ENCODE measurements at places on chromosomes 11 and 22. TPM values are rescaled to one million over a fixed set of nuclear protein-coding genes. Genes with fewer than 3 reads are reported as not detected.

DNA sequence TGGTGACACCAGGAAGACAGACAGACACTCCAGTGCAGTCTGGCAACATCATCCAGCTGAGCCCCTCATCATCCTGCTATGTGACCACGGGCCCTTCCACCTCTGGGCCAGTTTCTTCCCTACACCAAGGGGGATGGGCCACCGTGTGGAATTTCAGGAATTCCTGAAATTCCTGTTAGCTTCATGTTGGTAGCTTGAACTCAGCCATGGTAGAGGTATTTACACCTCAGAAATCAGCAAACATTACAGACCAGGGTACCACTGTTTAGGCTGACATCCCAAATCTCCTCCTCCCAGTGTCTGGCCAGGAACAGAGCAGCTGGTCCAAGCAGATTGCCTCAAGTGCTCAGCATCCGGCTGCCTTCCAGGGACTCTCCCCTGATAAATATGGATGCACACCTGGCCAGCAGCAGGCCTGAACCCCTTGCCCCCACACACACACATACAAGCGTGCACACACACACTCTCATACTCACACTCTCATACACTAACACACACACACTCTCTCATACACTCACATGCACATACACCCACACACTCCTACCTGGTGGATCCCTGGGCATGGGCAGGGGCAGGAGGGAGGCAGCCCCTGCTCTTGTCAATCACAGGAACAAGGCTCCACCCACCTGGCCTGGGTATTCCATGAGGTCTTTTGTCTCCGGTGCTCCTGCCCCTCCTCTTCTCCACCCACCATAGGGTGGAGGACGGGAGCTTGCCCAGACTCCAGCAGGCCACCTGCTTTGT, 85.2 kb downstream of the BUD13 start:
- DNase-seq = no peak

GRCh38 chr11:108221911-108222573, 396 bp downstream of the NPAT start:
- no peak for DNase-seq

Gene OR51B5
- not detected for total RNA-seq

Gene NCAM1
- total RNA-seq = 1.8 TPM

DNA sequence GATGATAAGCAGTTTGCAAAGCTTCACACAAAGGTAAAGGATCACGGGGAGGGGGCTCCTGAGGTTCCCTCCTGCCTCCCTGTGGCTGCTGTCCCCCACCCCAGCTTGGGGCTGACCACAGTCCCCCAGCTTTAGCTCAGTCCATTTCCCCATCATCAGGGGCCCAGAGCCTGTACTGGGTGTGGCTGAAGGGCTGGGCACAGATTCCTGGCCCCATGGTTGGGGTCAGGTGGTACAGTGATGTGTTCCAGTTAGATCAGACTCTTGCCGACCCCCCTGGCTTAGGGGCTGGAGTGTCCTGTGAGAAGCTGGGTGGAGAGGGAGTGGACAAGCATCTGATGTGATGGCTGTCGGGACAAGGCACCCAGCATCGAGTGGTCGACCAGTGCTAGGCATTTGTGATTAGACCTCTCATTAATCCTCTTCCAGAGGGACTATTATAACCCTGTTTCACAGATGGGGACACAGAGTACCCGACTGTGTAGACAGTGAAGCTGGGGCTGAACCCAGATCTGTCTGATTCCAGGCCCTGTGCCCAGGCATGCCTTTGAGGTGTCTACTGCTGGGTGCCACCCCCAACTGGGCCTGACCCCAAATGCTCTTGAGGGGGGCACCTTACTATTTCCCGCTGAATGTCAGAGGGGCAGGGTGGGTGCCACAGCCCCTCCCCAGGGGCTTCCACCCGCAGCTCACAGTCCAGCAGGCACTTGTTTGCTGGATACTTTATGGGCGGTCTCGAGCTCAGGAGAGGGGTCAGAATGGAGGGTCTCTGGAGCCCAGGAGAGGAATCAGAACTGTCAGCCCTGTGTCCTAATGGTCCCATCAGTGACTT, 4.3 kb downstream of the SHANK3 start:
- no peak for DNase-seq

Gene C11orf54
- total RNA-seq = 13.7 TPM

Gene NECTIN1
- 5.2 TPM for total RNA-seq

GRCh38 chr11:113674397-113674685, 31.8 kb downstream of the TMPRSS5 start:
- peak; percentile 54 for DNase-seq

- no peak for DNase-seq
These were observed 16.2 kb upstream of the ADSL start for GRCh38 chr22:40330086-40330485.

- no peak for DNase-seq
These were observed 936.2 kb upstream of the CHORDC1 start for GRCh38 chr11:91158891-91159537.

Gene PPM1F
- total RNA-seq = 37.8 TPM

DNA sequence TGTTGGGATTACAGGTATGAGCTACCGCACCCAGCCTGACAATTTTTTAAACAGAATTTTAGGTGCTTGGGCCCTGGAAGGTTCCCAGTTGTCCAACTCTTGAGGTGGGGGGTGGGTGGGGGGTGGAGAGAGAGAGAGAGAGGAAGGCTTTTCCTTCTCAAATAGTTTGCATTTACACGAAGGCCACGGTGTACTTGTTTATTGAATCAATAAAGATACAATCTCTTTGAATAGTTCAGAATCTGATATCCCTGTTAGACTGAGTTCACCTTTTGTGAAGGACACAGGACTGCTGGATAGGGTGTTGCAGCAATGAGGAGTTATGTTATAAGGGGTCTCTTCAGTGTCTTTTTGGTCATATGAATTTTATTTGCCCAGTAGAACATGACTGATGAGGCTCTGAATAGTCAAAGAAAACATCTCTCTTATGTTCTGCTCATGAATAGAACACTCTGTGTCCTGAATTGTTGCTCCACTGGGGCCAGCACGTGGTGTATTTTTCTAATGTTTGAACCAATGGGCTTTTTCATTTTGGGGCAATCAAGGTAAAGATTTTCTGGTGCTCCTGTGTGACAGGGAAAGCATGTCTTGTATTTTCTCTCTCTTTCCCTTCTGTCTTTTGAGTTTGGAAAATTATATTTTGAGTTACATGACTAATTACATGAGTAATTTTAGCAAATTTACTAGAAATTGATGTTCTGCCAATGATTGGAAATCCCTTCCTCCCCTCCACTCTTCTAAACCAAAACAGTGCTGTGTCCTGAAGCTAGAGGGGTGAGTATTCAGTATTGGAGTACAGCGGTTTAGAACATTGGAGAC, 61.7 kb downstream of the PTPRJ start:
- no peak for DNase-seq

Gene JHY
- total RNA-seq = 7.3 TPM

DNA sequence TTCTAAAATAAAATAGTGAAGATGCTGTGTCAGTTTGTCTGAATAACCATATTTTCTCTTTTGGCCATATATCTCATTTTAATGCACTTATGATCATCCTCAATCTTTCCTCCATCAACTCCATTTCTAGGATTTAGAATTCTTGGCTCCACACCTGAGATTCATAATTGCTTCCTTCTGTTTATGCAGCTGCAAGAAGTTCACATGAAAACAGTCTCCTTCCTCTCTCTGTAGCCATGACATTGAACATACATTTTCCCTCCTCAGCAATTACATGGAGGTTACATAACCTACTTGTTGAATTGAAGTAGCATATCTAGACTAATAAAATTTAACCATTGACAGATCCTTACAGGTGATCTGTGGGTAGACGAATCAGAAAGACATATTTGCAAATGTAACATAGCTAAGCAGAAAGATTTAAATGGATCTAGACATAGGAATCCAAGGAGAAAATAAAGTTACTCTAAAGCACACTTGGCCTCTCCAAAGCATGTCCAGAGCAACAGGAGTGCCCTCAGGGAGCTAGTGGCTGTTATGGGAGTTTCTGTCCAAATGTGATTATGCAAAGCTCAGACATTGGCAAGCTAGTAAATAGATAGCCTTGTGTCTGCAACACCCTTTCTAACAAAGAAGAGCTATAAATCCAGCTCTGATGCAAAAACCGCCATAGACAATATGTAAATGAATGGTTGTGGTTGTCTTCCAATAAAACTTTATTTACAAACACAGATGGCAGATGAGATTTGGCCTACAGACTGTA, 119.9 kb upstream of the MPPED2 start:
- DNase-seq = no peak

Gene MS4A6E
- total RNA-seq = not detected

GRCh38 chr11:30553521-30554110, 32.5 kb downstream of the MPPED2 start:
- no peak for DNase-seq

GRCh38 chr11:57402188-57403002, 11.9 kb upstream of the PRG2 start:
- peak; percentile 35 for DNase-seq

Gene SLC25A22
- total RNA-seq = 13.9 TPM

DNA sequence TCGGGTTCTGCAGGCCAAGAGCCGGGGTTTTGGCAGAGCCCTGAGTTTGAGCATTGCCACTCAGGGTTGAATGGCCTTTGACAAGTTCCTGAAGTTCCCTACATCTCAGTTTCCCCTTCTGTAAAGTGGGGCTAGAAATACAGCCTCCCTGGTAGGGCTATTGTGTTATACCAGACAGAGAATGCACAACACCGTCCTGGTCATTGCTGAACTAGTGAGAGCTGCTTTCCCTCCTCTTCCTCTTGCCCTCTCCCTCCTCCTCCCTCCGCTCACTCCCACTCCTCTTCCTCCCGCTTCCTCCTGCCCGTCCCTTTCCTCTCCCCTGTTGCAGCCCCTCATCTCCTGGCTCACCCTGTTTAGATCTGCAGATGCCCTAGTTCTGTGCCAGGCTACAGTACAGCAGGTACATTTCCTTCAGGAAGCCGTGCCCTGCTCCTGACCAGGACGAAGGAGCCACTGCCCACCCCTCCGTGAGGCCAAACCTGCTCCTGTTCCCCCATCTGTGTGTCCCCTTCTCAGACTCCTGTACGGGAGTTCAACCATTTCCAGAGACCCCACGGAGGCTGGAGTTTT, 91.5 kb upstream of the SHANK2 start:
- DNase-seq = no peak

All from GM23248 (cell line).